ENCODE measurements at places on chromosomes 1 and 21. TPM values are rescaled to one million over a fixed set of nuclear protein-coding genes. Genes with fewer than 3 reads are reported as not detected.

Gene TYW3
- 18.3 TPM for total RNA-seq

Gene MPZ
- total RNA-seq, result 0.26 TPM

Gene SAMD11
- total RNA-seq, result 19.7 TPM

Gene TNFRSF1B
- total RNA-seq, result 0.53 TPM

Gene ABCA4
- 0.18 TPM for total RNA-seq

Gene OR2L8
- not detected for total RNA-seq

Gene TGFBR3
- 7.9 TPM for total RNA-seq

Gene CRP
- total RNA-seq, result not detected

Gene OR14K1
- total RNA-seq, result not detected

Gene ICOSLG
- 4.8 TPM for total RNA-seq

Gene TAS1R1
- total RNA-seq, result not detected

Gene SLC41A1
- total RNA-seq, result 22.3 TPM

Gene POGK
- total RNA-seq, result 28.3 TPM

Gene PALMD
- 0.19 TPM for total RNA-seq

Gene MRAP
- not detected for total RNA-seq

Gene TNNT2
- 0.67 TPM for total RNA-seq

Gene ELAPOR1
- 0.33 TPM for total RNA-seq

Gene PPIAL4G
- total RNA-seq, result not detected

Gene RPS6KA1
- total RNA-seq, result 17.5 TPM

Gene ECM1
- total RNA-seq, result 1.5 TPM

Gene LCA5L
- 1.6 TPM for total RNA-seq

Gene KCNA2
- total RNA-seq, result 0.05 TPM

Gene DMRTA2
- total RNA-seq, result 0.06 TPM

Gene KIF26B
- 0.09 TPM for total RNA-seq

Gene KRTAP19-1
- not detected for total RNA-seq

Gene SDHC
- 237 TPM for total RNA-seq

Gene LYPD8
- total RNA-seq, result 0.12 TPM

Gene PM20D1
- not detected for total RNA-seq

Gene DIO1
- not detected for total RNA-seq

Gene PROX1
- 0.19 TPM for total RNA-seq

Gene ODF2L
- 8.2 TPM for total RNA-seq

Gene STYXL2
- total RNA-seq, result not detected

Gene OR2T2
- not detected for total RNA-seq

Gene KISS1
- total RNA-seq, result 0.24 TPM

Gene ADORA1
- 0.55 TPM for total RNA-seq

Gene SPRR2A
- total RNA-seq, result not detected

Gene RNU1-1
- not detected for total RNA-seq

Gene PLA2G2D
- not detected for total RNA-seq

Gene DTL
- 20.0 TPM for total RNA-seq

Gene PLA2G2C
- total RNA-seq, result not detected

Gene DCST1
- total RNA-seq, result 0.06 TPM

Gene NUAK2
- total RNA-seq, result 20.1 TPM

Gene PLEKHO1
- 5.2 TPM for total RNA-seq

Gene CDA
- total RNA-seq, result 43.0 TPM

Gene LAX1
- total RNA-seq, result not detected

Data from A549 treated with dexamethasone at 1 μM for 4 hours (cell line).